ENCODE measurements at places on chromosomes 1 and 21.

GRCh38 chr1:112423207-112423606 lies 27.2 kb downstream of the CTTNBP2NL start:
- DNase-seq, result no peak

DNA sequence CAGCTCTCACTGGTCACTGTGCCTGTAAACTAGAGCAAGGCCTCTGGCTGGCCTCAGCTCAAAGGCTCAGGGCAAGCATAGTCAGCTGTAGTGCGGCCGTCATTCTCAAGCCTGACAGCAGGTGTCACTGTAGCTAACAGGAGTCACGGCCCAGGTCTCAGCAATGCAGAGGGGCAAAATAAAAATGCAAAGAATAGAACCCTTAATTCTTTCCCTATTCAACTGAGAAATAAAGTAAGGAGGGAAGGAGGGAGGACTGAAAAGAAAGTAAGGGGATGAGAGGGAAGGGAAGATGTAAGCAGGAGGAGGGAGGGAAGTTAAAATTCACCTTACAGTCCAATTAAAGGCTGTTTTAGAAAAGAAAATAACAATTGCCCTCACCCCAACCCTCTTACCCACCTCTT lies 106.1 kb downstream of the KIAA0319L start:
- peak; percentile 49 for DNase-seq

DNA sequence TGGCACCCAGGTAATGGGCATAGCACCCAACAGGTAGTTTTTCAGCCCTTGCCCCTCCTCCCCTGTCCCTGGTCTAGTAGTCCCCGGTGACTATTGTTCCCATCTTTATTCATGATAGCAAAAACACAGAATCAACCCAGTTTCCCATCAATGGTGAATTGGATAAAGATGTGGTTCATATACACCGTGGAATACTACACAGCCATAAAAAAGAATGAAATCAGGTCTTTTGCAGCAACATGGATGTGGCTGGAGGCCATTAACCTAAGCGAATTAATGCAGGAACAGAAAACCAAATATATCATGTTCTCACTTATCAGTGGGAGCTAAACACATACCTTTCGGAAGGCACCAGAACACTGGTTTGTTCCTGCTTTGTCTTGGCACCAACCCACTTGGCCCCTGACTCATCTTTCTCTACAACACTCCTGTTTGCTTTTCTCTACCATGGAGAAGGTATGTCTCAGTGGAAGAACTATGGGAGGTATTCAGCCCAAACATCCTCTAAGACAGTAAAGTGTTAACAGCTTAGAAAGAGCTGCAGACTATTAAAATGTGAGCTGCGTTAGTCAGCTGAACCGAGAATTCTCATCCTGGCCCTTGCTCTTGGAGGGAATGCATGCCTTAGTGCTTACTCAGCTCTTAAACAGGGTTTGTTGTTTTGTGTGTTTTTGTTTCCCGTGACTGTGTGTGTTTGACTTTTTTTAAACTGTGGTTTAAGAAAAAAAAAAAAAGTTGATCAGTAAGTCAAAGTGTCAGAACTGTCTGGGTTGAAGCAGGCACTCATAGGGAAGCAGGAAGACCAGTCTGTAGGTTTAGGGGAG lies 203.0 kb downstream of the TOMM20 start:
- no peak for DNase-seq

DNA sequence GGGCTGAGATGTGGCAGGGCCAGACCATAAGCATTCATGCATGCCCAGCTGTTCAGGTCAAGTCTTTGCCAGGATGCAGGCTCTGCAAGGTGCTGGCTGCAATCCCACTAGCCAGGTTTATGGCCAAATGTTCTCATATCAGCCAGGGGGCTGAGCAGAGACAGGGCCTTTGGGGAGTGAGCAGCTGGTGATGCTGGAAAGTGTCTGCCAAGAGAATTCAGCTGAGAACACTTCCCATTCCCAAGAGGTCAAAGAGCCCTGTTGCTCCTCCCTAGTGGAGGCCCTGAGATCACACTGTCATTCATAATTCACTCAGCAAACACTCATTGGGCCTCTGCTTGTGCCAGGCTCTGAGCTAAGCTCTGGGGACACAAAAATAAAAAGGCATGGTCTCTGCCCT lies 150.3 kb downstream of the DMRTA2 start:
- DNase-seq, result no peak

DNA sequence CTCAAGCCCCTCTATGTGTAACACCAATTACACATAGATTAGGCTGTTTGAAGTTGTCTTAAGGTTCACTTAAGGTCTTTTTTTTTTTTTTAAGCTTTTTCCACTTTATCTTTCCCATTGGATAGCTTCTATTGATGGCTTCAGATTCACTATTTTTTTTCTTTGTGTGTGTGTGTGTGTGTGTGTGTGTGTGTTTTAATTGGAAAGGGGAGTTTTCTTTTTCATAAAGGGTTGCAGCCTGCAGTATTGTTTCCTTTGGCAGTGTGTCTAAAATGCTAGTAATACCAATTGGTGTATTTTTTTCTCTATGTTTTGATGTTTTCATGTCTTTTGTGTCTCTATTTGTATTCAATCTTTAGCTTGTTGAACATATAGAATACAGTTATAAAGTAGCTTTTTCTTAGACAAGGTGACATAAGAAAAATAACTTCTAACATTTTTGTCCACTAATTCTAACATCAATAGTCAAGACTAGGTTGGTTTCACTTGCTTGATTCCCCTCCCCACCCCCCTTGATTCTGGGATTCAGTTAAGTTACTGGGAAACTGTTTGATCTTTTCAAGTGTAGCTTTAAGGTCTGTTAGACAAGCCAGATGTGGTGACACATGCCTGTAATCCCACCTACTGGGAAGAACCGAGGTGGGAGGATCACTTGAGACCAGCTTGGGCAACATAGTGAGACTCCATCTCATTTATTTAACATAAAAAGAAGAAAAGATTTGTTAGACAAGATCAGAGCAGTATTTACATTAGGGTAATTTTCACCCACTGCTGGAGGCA lies 21.4 kb downstream of the PRRC2C start:
- no peak for DNase-seq

DNA sequence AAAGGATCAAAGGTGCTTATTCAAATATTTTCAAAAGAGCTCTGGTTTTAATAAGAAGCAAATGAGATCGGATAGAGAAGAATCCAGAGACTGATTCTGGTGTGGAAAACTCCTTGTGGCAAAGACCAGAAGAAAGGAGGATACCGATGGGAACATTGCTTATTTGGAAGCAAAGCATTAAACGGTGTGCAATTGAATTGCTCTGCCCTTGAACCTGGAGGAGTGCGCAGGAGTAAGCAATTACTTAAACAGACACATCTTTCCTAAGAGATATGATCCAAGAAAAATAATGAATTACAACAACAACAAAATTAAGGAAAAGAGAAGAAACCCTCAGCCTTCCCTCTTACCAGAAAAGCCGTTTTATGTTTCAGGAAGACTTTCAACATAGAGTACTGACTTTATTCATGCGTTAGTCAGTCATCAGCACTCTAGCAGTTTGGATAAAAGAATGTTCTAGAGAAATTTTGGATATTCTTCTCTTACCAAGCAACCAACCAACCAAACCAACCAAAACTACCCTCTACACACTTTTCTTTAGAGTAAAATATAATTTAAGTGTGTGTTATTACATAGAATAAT lies 191.7 kb downstream of the NTMT2 start:
- no peak for DNase-seq

DNA sequence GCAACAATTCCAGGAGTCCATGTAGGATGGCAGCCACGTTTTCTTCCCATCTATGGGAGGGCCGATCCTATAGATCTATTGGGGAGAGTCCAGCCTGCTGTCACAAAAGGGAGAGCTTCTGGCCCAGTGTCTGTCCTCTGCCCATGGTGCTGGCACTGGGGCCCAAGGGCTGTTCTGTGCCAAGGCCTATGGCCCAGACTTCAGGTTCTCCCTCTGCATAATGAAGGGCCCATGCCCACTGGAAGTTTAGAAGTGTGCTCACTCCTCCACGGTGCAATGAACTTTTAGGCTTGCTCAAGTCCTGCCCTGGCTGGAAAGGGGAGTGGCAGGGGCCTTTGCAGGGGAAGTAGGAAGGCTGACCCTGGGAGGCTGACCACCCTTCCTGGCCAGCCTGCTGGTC lies 44.1 kb upstream of the ATP2B4 start:
- DNase-seq, result no peak

DNA sequence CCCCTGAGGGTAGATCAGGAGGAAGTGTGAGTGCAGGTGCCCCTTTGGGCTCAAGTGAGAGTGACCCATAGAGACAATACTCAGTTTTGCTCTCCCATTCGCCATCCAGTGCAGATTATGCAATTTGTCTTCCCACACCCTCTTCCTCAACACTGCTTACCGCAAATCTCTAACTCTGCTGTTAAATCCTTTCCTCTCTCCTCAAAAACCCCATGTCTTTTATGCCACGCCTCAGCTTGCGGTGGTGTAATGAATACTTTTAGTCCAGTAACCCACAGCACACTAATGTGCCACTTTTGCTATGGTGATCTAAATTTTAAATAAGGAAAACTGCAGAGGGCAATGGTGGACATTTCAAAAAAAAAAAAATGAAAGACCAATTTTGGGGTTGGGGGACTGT lies 57.7 kb downstream of the PRRX1 start:
- no peak for DNase-seq

DNA sequence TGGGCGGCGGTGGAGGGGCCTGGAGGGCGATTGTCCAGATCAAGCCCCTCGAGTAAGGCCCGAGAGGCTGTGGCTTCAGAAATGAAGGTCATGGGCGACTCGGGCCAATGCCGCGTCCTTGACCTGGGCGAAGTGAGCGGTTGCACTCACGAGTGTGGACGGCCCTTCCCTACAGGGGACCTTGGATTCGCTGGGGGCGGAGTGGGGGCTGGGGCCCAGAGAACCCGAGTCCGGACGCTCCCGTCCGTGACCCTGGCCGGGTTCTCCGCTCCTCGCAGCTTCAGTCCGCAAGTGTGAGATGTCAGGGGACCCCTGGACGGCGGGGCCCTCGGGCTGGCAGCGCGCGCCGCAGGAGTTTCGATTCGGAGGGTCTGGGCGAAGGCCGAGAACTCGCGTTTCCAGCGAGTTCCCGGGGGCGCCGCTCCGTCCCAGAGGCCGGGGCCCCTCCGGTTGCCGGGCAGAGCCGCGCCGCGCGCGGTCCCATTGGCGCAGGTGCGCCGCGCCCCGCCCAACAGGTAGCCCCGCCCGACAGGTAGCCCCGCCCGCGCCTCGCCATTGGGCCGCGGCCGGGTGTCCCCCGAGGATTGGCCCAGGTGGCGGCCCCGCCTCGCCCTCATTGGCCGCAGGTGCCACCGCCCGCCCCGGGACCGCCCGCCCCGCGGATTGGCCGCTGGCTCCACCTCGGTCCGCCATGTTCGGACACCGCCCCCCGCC lies at the start of gene PRKCZ:
Gene PRKCZ, plus strand, starts transcription at position 694 of the 714 bp plus-strand sequence. CDS start 220 bp downstream, outside the sequence.
- DNase-seq, result no peak

DNA sequence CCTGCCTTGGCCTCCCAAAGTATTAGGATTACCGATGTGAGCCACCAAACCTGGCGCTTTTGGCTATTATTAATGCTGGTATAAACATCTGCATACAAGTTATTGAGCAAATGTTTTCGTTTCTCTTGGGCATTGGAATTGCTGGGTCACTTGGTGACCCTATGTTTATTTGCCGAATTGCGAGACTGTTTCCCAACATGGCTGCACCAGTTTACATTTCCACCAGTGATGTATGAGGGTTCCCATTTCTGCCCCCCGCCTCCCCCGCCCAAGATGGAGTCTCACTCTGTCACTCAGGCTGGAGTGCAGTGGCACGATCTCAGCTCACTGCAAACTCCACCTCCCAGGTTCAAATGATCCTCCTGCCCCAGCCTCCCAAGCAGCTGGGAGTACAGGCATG lies 20.9 kb downstream of the SFPQ start:
- no peak for DNase-seq

- no peak for DNase-seq
These were observed 45.3 kb downstream of the PUM1 start for GRCh38 chr1:31020007-31020790.

GRCh38 chr21:33205476-33205875 lies 24.3 kb upstream of the IFNAR2 start:
- DNase-seq, result no peak

GRCh38 chr1:2343023-2343935 lies 48.1 kb downstream of the MORN1 start:
- no peak for DNase-seq

DNA sequence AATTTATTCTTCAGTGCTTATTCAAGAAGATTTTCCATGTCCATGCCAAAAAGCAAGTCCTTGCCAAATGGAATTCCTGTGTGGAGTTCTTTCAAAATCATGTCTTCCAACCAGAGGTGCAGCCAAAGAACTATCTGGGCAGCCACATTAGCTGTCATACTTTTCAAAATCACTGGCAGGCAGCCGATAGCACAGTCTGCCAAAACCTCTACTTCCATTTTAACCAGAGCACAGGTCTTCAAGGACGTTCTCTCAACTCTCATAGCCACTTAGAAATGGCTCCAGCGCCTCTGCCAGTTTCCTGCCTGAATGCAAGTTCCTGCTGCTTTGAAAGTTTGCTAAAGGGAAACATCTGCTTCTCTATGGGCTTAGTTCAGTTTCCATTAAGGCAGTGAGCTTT lies 975.7 kb upstream of the ADGRL4 start:
- DNase-seq, result peak; percentile 56

- DNase-seq, result no peak
These were observed 3.8 kb downstream of the AIRE start for GRCh38 chr21:44289381-44290010.

DNA sequence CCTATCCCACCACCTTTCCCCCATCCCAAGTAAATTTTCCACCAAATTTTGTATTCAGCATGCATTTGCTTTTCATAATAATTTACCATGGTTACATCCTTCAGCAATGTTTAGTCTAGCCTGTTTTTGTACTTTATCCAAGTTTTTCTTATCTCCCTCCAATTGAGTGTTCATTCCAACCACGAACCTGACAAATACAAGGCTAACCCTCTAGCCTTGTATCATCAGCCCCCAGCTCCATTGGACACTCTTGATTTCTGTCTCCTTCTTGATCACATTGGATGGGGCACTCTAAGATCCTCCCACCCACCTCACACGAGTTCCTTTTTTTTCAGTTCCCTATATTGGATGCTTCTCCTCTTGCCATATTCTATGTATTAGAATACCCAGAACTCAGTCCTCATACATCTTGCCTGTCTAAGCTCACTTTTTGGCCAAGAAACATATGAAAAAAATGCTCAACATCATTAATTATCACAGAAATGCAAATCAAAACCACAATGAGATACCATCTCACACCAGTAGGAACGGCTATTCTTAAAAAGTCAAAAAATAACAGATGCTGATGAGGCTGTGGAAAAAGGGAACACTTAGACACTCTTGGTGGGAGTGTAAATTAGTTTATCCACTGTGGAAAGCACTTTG lies 40.5 kb upstream of the SLC35F3 start:
- no peak for DNase-seq

- DNase-seq, result no peak
These were observed 220.5 kb downstream of the KCNT2 start for GRCh38 chr1:196387766-196388165.

GRCh38 chr1:223645903-223646302 lies 19.6 kb downstream of the CAPN8 start:
- DNase-seq, result no peak

GRCh38 chr1:1315435-1315954 lies 7.1 kb downstream of the PUSL1 start:
- DNase-seq, result no peak

- DNase-seq, result no peak
These were observed 33.0 kb downstream of the URB1 start for GRCh38 chr21:32359719-32360260.

Data from substantia nigra (tissue), 51 donors.